ENCODE measurements at places on chromosomes 6 and 20. TPM values are rescaled to one million over a fixed set of nuclear protein-coding genes. Genes with fewer than 3 reads are reported as not detected.

MCHR2 gene
- total RNA-seq = not detected

UBD gene
- not detected for total RNA-seq

DEF6 gene
- total RNA-seq = 7.6 TPM

MPIG6B gene
- total RNA-seq = not detected

DNA sequence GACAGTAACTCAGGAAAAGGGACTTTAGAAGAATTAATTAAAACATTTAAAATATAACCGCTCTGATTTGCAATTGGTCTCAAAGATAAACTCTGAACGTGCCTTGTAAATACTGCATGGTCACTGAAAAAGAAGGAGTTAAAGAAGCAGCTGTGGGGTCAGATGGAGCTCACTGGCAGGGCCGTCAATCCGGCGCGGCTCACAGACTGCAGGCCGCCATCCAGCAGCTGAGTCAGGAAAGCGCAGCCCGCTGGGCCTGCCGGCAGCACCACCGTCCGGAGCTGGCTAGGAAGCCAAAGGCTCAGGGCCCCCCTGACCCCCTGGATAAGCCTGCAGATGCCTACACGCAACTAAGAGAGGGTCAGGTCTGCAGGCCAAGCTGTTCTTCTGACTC is 54.2 kb upstream of the FRMD1 start:
- no peak for DNase-seq

GRCh38 chr20:48668451-48668946 is 159.3 kb downstream of the PREX1 start:
- no peak for DNase-seq

- no peak for DNase-seq
These were observed 20.1 kb downstream of the PSMB1 start for GRCh38 chr6:170532867-170533488.

- DNase-seq = no peak
These were observed 10.1 kb downstream of the IL17F start for GRCh38 chr6:52233975-52234823.

GRCh38 chr6:43355862-43356590 is 13.4 kb downstream of the ZNF318 start:
- DNase-seq = no peak

GRCh38 chr6:381742-382461 is 9.7 kb upstream of the IRF4 start:
- no peak for DNase-seq

Data from thoracic aorta (tissue), 2 donors.